Tracheal epithelial cell (primary cell): ENCODE measurements at places on chromosomes 3 and 15. TPM values are rescaled to one million over a fixed set of nuclear protein-coding genes. Genes with fewer than 3 reads are reported as not detected.

The SLC22A14 gene
- under 0.01 TPM in 1 of 2 replicates, not detected in the other for total RNA-seq

The SH3GL3 gene
- total RNA-seq = 1.9 and 2.1 TPM in 2 replicates

The LSM3 gene
- total RNA-seq = 6.6 and 7.0 TPM in 2 replicates

The C3orf49 gene
- total RNA-seq = not detected in 2 replicates

The PLCB2 gene
- total RNA-seq = under 0.01 TPM in 1 of 2 replicates, not detected in the other

The FOXL2 gene
- 0.24 TPM in 1 of 2 replicates, not detected in the other for total RNA-seq

The MYZAP gene
- total RNA-seq = 1.2 and 1.3 TPM in 2 replicates

The PSTPIP1 gene
- 0.72 TPM in 1 of 2 replicates, not detected in the other for total RNA-seq

The ISLR gene
- not detected in 2 replicates for total RNA-seq

The AADACL2 gene
- total RNA-seq = not detected in 2 replicates

The KCNH8 gene
- total RNA-seq = not detected in 2 replicates

The GP9 gene
- not detected in 2 replicates for total RNA-seq

The SERPINI2 gene
- not detected in 2 replicates for total RNA-seq

The SLC9C1 gene
- under 0.01 and 0.43 TPM in 2 replicates for total RNA-seq

The C2CD4B gene
- total RNA-seq = not detected in 2 replicates

The GHRL gene
- total RNA-seq = not detected in 2 replicates

The RNU5B-1 gene
- not detected in 2 replicates for total RNA-seq

The CPLX3 gene
- not detected in 2 replicates for total RNA-seq

The ABI3BP gene
- total RNA-seq = 0.21 and 1.7 TPM in 2 replicates

The PPP1R14D gene
- not detected in 2 replicates for total RNA-seq

The DZIP3 gene
- total RNA-seq = 1.3 and 2.9 TPM in 2 replicates

The ATXN7 gene
- total RNA-seq = 4.7 and 7.0 TPM in 2 replicates

The P2RY13 gene
- total RNA-seq = not detected in 2 replicates

The KBTBD13 gene
- total RNA-seq = under 0.01 TPM in 1 of 2 replicates, not detected in the other

The CGNL1 gene
- 0.43 and 1.9 TPM in 2 replicates for total RNA-seq

The HCN4 gene
- under 0.01 TPM in 1 of 2 replicates, not detected in the other for total RNA-seq

The ZDHHC19 gene
- total RNA-seq = not detected in 2 replicates

The OXSM gene
- total RNA-seq = 12.3 and 24.5 TPM in 2 replicates

The PRKAR2A gene
- 24.6 and 35.8 TPM in 2 replicates for total RNA-seq

The SLC9A9 gene
- 3.0 and 3.1 TPM in 2 replicates for total RNA-seq

The BHLHE40 gene
- 67.8 and 116 TPM in 2 replicates for total RNA-seq

The POTEB2 gene
- not detected in 2 replicates for total RNA-seq

The CD96 gene
- total RNA-seq = not detected in 2 replicates

The RPSA gene
- total RNA-seq = 2,284 and 3,404 TPM in 2 replicates

The TMEM108 gene
- not detected in 2 replicates for total RNA-seq

The PIERCE2 gene
- 1.7 and 4.9 TPM in 2 replicates for total RNA-seq

The PLOD2 gene
- total RNA-seq = 24.9 and 152 TPM in 2 replicates

The ITPKA gene
- total RNA-seq = 1.5 and 1.9 TPM in 2 replicates

The MYL3 gene
- total RNA-seq = 0.72 TPM in 1 of 2 replicates, not detected in the other

The FBXO40 gene
- not detected in 2 replicates for total RNA-seq

The C3orf20 gene
- not detected in 2 replicates for total RNA-seq

The A4GNT gene
- not detected in 2 replicates for total RNA-seq

The RPUSD2 gene
- 16.8 and 19.8 TPM in 2 replicates for total RNA-seq

The SELENOK gene
- 20.7 and 26.3 TPM in 2 replicates for total RNA-seq

The GOLGA8R gene
- total RNA-seq = 0.24 and 1.5 TPM in 2 replicates

The CLDN11 gene
- 0.43 and 7.5 TPM in 2 replicates for total RNA-seq

The GPR171 gene
- not detected in 2 replicates for total RNA-seq

The DNASE1L3 gene
- 0.43 and 0.48 TPM in 2 replicates for total RNA-seq

The CD80 gene
- total RNA-seq = under 0.01 TPM in 1 of 2 replicates, not detected in the other

The GOLGA8J gene
- total RNA-seq = not detected in 2 replicates

The NR2F2 gene
- 3.6 and 4.8 TPM in 2 replicates for total RNA-seq
